ENCODE measurements at places on chromosomes 5 and 9.
A peak's percentile ranks its signal among the peaks of the same experiment; 100 is the strongest.

- no peak overlapping the region for H3K4me3 ChIP-seq
- H3K27ac ChIP-seq, result no peak overlapping the region
- H3K27me3 ChIP-seq, result peaks cover 14% of the 10 kb centered on the region
- DNase-seq, result no peak
- no peaks in the 10 kb centered on the region for H3K36me3 ChIP-seq
- no peaks in the 10 kb centered on the region for H3K4me1 ChIP-seq
Observed at GRCh38 chr9:27750566-27750965, 177.3 kb upstream of the C9orf72 start.

GRCh38 chr5:31934156-31934555, 240.0 kb downstream of the GOLPH3 start:
- H3K36me3 ChIP-seq, result no peaks in the 10 kb centered on the region
- H3K27ac ChIP-seq, result no peak overlapping the region
- H3K4me3 ChIP-seq, result no peak overlapping the region
- H3K27me3 ChIP-seq, result no peaks in the 10 kb centered on the region
- DNase-seq, result no peak

DNA sequence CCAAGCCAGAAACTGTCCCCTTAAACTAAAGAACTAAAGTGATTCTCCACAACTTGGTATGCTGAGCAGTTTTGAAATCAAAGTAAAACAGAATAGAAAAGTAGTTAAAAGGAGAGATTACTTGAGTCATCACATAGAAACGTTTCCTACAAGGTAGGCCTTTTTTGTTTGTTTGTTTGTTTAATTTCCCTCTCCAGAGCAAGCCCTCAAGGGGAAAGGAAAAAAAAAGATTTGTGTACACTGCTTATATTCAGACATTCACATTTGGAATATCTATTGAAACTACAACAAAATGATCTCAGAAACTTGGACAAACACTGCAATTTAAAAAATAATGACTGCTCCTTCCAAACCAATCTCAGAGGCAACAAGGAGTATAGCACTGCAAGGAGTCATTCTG, 304.7 kb upstream of the NREP start:
- H3K4me1 ChIP-seq, result no peaks in the 10 kb centered on the region
- no peaks in the 10 kb centered on the region for H3K36me3 ChIP-seq
- DNase-seq, result no peak
- peaks cover 1% of the 10 kb centered on the region for H3K27me3 ChIP-seq
- no peak overlapping the region for H3K4me3 ChIP-seq
- H3K27ac ChIP-seq, result no peak overlapping the region

DNA sequence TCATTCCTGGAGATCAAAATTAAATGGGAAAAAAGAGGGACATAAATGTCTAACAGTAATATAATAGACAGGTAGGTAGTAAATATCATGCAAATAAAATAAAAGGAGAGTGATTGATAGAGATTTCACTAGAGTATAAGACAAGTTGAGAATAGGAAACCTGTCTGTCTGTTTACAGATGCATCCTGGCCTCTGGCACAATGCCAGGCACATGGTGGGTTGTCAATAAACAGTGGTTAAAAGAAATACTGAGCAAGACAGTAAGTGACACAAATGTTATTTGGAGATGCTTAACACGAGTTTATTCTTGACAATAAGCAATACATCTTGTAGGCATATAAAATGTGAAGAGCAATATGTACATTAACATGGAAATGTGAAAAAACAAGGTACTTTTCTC, 33.3 kb downstream of the RICTOR start:
- no peak for DNase-seq
- H3K4me3 ChIP-seq, result no peak overlapping the region
- no peak overlapping the region for H3K27ac ChIP-seq
- peaks cover 20% of the 10 kb centered on the region for H3K36me3 ChIP-seq
- no peaks in the 10 kb centered on the region for H3K27me3 ChIP-seq
- H3K4me1 ChIP-seq, result peaks cover 45% of the 10 kb centered on the region

DNA sequence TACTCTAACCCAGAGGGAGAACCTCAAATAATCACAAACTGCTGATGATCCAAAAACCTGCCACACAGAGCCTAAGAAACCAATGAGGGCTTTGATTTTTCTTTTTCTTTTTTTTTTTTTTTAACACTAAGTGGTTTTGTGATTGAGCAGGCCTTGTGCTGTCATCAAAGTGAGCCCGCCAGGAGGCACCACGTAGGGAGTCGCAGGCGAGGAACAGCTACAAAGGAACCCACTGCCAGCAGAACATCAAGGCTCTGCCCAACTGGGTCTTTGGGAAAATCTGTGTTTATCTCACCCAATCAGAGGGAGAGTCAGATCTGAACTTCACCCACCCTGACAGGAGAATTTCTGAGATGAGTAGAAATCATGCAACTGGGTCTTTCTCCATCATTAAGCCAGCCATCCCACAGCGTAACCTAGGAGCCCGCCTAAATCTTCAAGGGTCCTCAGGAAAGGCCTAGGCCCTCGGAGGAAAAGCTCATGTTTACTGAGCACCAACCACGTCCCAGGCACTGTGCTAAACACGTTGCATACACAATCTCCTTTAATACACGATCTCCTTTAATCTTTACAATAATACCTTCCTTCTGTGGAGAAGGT, 126.9 kb upstream of the FSTL4 start:
- no peak overlapping the region for H3K27ac ChIP-seq
- H3K36me3 ChIP-seq, result no peaks in the 10 kb centered on the region
- DNase-seq, result no peak
- no peak overlapping the region for H3K4me3 ChIP-seq
- peaks cover 2% of the 10 kb centered on the region for H3K27me3 ChIP-seq

GRCh38 chr5:60639544-60639943, 60.4 kb downstream of the DEPDC1B start:
- DNase-seq, result no peak
- no peak overlapping the region for H3K4me3 ChIP-seq
- H3K27ac ChIP-seq, result no peak overlapping the region

DNA sequence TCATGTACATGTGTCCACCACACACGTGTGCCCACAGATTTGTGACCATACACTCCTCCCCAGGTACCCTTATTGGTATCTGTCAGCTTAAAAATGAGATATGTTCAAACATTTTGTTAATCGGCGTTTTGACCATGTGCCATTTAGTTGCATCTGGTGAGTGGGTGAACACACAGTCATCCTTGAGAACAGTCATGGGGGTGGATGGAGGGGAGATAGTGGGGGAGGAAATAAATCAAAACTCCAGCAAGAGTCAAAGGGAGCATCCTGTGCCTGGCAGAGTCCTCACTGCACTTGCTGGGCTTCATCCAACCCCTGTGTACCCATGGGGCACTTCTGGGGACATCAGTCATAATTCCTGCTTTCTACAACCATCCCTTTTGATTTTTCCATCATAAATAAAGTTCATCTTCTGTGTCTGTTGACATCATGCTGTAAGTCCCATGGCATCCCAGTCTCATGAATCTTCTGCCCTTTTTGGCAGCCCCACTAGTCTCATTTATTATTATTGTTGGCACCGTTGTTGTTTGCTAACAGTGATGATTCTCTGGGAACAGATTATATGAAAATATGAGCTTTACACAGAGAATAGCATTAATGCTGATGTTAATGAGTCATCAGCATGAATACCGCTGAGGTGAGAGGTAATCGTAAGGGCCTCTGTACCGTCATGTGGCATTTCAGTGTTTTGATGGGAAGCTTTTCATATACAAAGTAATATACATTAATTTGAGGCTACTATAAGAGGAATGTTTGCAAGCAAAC, 24.4 kb upstream of the CLK4 start:
- H3K36me3 ChIP-seq, result no peaks in the 10 kb centered on the region
- no peak for DNase-seq
- H3K4me3 ChIP-seq, result no peak overlapping the region
- no peak overlapping the region for H3K27ac ChIP-seq
- peaks cover 3% of the 10 kb centered on the region for H3K27me3 ChIP-seq
- H3K4me1 ChIP-seq, result no peaks in the 10 kb centered on the region

GRCh38 chr5:74990194-74990593, 62.2 kb downstream of the GCNT4 start:
- H3K4me1 ChIP-seq, result no peaks in the 10 kb centered on the region
- H3K27me3 ChIP-seq, result peaks cover 5% of the 10 kb centered on the region
- no peak overlapping the region for H3K4me3 ChIP-seq
- no peak overlapping the region for H3K27ac ChIP-seq
- H3K36me3 ChIP-seq, result no peaks in the 10 kb centered on the region
- DNase-seq, result no peak

DNA sequence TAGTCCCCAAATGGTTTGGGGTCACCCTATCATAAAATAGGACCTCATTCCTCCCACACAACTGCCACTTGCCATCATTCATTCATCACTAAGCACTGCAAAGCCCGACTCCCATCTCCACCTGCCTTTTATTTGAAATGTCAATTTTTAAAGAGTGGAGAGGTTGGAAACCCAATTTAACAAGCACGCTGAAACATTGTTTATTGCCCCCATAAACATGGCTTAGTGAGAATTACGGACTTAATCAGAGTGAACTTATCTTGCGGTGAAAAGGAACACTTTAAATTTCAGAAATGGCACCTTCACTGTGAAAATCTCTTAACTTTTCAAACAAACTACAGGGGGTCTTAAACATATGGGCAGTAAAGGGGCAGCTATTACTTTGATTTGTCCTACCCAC, 241.1 kb downstream of the CRB2 start:
- H3K27ac ChIP-seq, result no peak overlapping the region
- H3K4me3 ChIP-seq, result no peak overlapping the region
- DNase-seq, result no peak
- H3K36me3 ChIP-seq, result peaks cover 7% of the 10 kb centered on the region
- no peaks in the 10 kb centered on the region for H3K4me1 ChIP-seq

DNA sequence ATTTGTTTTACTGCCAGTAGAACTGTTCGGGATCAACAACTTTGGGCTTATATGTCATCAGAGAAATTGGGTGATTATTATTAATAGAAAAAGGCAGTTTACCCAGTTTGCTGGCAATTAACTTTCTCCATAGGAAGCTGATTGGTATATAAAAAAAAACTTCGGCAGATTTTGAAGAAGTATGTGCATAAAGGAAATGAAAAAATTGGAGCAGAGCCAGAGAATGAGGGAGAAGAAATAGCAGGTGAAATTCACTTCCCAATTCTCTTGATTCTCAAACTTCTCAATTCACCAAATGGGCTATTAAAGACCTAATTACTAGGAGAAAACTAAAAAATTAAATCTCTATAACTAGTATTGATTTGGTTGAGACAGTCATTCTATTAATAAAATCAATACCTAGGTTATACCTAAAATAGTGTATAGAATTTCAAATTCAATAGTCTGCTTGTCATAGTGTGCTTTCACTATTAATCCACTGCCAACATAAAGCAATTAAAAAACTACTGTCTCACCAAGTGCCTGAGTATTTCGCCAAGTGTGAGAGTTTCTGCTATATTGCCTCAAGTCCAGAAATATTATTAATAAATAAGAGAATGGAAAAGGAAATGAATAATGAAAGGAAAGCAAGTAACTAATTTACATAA, 47.5 kb downstream of the STX17 start:
- peaks cover 2% of the 10 kb centered on the region for H3K4me1 ChIP-seq
- no peak for DNase-seq
- H3K27me3 ChIP-seq, result no peaks in the 10 kb centered on the region
- no peak overlapping the region for H3K27ac ChIP-seq
- H3K36me3 ChIP-seq, result peaks cover 41% of the 10 kb centered on the region

DNA sequence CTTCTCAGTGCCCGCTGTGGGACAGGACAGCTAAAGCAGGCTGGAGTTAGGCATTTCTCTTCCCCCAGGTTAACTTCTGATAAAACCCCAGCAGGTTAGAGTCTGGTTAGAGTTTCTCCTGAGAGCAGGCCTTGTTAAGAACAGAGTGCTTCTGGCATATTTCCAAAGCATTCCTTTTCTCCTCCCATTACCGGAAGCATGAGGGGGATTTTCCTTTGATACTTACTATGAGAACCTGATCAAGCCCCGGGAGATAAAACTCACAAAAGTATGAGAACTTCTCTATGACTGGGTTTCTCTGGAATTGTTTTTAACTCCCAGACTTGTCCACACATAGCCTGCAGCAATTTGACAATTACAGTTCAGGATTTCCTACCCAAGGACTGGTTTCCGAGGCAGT, 77.4 kb upstream of the MAST4 start:
- DNase-seq, result no peak
- no peaks in the 10 kb centered on the region for H3K27me3 ChIP-seq
- peaks cover 39% of the 10 kb centered on the region for H3K4me1 ChIP-seq

DNA sequence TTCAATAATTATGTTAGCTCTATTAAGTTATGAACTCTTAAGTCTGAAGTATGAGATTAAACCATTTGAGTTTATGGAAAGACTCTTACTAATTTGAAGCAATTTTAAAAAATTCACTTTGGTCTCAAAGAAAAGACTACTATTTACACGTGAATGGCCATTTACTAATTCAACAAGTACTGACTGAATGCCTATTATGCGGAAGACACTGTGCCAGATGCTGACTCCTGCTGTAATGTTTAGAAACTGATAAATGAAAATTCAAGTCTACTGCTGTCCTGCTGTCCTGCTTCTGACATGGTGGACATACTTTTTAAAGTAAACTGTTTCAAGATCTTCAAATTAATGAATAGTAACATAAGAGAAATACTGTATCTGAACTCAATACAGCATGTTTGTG, 116.2 kb downstream of the MPDZ start:
- no peak overlapping the region for H3K27ac ChIP-seq
- no peak for DNase-seq
- H3K27me3 ChIP-seq, result no peaks in the 10 kb centered on the region

DNA sequence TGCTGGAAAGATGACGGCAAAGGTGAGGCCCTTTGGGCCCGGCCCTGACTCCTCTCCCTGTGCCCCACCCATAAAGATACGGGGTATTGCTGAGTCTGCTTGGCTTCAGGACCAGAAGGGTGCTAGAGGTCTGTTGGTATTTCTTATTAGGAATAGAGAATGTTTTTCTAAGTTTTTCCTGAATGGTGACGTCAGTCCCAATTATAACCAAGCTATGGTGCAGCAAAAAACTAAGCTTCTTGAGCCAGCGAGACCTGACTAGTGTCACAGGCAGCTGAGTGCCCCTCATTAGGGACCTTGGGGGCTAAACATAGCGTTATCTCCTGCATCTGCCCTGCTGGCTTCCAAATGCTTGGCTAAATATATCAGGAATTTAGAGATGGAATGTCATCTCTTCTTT, 151.0 kb upstream of the TBC1D2 start:
- H3K27me3 ChIP-seq, result peaks cover 2% of the 10 kb centered on the region
- DNase-seq, result no peak
- H3K4me1 ChIP-seq, result peaks cover 19% of the 10 kb centered on the region
- H3K27ac ChIP-seq, result no peak overlapping the region

DNA sequence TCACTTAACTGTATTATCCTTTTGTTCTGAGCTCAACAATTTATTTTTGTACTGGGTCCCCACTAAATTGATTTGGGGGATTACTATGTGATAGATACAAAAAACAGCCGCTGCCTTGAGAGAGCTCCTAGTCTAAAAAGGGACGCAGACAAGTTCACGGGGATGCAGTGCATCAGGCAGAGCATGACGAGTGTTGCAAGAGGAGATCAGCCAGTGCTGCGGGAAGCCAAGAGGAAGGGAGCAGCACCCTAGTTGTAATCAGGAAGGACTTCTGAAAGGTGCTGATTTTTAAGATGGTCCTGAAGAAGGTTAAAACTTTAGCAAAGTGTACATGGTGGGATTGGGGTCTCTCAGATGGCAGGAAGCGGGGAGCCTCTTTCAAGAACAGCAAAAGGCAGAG, 15.8 kb downstream of the GALNT10 start:
- H3K4me3 ChIP-seq, result no peak overlapping the region
- H3K36me3 ChIP-seq, result peaks cover 53% of the 10 kb centered on the region
- H3K27me3 ChIP-seq, result no peaks in the 10 kb centered on the region
- DNase-seq, result no peak
- H3K27ac ChIP-seq, result no peak overlapping the region

- peaks cover 8% of the 10 kb centered on the region for H3K27me3 ChIP-seq
- H3K4me3 ChIP-seq, result peak overlapping the region; percentile 64
- H3K27ac ChIP-seq, result peak overlapping the region; percentile 35
- H3K4me1 ChIP-seq, result peaks cover 38% of the 10 kb centered on the region
- DNase-seq, result no peak
Observed at GRCh38 chr9:136055715-136056545, 39.2 kb downstream of the NACC2 start.
